ENCODE measurements at places on chromosomes 3 and 15. TPM values are rescaled to one million over a fixed set of nuclear protein-coding genes. Genes with fewer than 3 reads are reported as not detected.

DNA sequence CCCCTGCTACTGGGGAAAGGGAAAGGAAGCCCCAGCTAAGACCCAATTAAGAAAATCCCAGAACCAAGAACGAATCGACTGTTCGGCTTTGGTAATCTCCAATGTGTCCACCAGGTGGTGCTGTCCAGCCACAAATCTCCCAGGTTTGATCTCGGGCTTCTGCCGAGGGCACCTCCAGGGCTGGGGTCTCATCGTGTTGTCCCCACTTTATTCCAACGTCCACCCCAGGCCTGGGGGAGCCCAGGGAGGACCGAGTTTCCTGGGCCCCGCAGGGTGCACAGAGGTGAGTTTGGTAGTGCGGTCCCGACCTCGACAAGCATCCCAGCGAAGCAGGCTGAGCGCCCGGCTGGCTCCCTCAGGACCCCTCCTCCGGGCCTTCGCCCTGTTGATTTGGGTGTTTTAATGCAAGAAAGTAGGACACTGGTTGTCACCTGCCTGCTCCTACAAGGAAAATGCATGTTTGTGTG, 185.1 kb downstream of the GOLGA6L6 start:
- no peaks in the 10 kb centered on the region for H3K4me1 ChIP-seq
- peaks cover 13% of the 10 kb centered on the region for H3K36me3 ChIP-seq
- H3K27me3 ChIP-seq: no peaks in the 10 kb centered on the region
- no peak overlapping the region for H3K4me3 ChIP-seq

DNA sequence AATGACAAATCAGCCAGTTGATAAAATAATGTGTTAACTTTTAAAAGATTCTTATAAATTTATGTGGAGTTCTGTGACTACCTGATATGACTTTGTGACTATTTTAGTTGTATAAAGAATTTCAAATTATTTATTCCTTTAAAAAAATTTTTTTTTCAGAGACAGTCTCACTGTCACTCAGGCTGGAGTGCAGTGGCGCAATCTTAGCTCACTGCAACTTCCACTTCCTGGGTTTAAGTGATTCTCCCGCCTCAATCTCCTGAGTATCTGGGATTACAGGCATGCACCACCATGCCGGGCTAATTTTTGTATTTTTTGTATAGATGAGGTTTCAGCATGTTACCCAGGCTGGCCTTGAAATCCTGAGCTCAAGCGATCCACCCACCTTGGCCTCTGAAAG, 48.5 kb downstream of the MBNL1 start:
- no peaks in the 10 kb centered on the region for H3K27me3 ChIP-seq
- no peaks in the 10 kb centered on the region for H3K36me3 ChIP-seq
- H3K27ac ChIP-seq: no peak overlapping the region

DNA sequence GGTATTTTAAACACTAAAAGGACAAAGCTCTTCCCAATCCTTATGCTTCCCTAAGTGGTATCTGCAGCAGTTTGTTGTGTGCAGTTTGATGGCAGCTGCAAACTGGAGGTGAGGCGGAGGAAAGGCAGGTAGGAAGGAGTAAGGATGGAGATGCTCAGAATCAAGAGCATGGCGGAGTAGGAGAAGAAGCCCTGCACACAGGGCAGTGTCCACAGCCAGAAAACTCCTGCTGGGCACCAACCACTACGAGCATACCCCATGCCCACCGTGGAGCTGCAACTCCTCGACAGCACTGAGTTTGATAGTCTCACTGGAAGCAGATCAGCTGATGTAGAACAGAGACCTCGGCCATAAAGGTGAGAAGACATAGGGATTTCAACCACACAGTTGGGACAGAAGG, 30.3 kb upstream of the ESYT3 start:
- no peaks in the 10 kb centered on the region for H3K4me1 ChIP-seq
- no peaks in the 10 kb centered on the region for H3K27me3 ChIP-seq
- no peak overlapping the region for H3K4me3 ChIP-seq
- peaks cover 16% of the 10 kb centered on the region for H3K36me3 ChIP-seq
- no peak overlapping the region for H3K27ac ChIP-seq

LRRC31 gene
- not detected for total RNA-seq

GRCh38 chr3:16338999-16339398, 74.0 kb downstream of the OXNAD1 start:
- DNase-seq: no peak
- H3K27me3 ChIP-seq: no peaks in the 10 kb centered on the region
- H3K4me1 ChIP-seq: peaks cover 21% of the 10 kb centered on the region
- no peak overlapping the region for H3K4me3 ChIP-seq
- H3K36me3 ChIP-seq: peaks cover 14% of the 10 kb centered on the region

DNA sequence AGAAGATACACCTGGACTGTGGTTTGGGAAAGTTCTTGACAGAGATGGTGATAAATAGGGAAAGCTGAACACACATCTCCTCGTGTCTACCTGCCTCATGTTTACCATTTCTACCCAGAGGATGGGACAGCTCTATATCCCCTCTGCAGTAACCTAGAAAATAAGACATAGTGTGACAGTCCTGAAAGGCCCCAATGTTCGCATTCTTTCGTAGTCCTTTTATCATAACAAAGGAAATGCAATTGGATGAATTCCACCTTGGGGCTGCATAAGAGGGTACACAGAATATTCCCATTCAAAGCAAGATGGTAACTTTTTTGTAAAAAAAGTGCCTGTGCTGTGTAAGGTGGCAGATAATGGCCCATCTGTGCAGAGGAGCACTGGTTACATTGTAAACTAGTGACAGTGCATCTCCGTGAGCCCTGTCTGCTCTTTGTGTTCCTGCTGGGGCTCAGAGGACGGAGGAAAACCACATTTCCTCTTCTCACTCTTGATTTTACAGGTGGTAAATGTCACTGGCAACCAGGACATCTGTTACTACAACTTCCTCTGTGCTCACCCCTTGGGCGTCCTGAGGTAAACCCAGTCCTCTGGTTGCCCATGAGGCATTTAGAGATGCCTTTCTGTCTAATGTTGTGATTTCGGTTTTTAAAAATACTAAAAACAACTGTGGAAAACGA, 74.3 kb downstream of the SIDT1 start:
- H3K36me3 ChIP-seq: no peaks in the 10 kb centered on the region
- H3K4me1 ChIP-seq: peaks cover 8% of the 10 kb centered on the region
- H3K27ac ChIP-seq: peak overlapping the region; percentile 12
- no peak for DNase-seq
- no peak overlapping the region for H3K4me3 ChIP-seq
- H3K27me3 ChIP-seq: no peaks in the 10 kb centered on the region

SNX4 gene
- 45.9 TPM for total RNA-seq

DNA sequence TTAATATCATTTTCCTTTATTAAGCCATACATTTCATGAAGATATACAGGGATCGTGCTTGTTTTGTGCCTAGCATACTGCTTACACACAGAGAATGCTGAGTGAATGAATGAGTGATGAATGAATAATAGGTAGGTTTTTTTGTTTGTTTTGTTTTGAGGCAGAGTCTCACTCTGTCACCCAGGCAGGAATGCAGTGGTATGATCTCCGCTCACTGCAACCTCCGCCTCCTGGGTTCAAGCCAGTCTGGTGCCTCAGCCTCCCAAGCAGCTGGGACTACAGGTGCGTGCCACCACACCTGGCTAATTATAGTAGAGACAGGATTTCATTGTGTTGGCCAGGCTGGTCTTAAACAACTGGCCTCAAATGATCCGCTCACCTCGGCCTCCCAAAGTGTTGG, 400.0 kb downstream of the ROBO1 start:
- H3K4me3 ChIP-seq: no peak overlapping the region
- H3K36me3 ChIP-seq: no peaks in the 10 kb centered on the region
- DNase-seq: no peak
- no peaks in the 10 kb centered on the region for H3K4me1 ChIP-seq
- H3K27me3 ChIP-seq: no peaks in the 10 kb centered on the region

RAB27A gene
- 6.5 TPM for total RNA-seq

GRCh38 chr3:134404366-134404885, 30.2 kb upstream of the AMOTL2 start:
- peaks cover 8% of the 10 kb centered on the region for H3K36me3 ChIP-seq
- no peak overlapping the region for H3K4me3 ChIP-seq
- peaks cover 26% of the 10 kb centered on the region for H3K4me1 ChIP-seq
- peaks cover 71% of the 10 kb centered on the region for H3K27me3 ChIP-seq
- no peak overlapping the region for H3K27ac ChIP-seq

ZNF717 gene
- total RNA-seq: 10.6 TPM

- peaks cover 3% of the 10 kb centered on the region for H3K4me1 ChIP-seq
- H3K27ac ChIP-seq: no peak overlapping the region
- peaks cover 2% of the 10 kb centered on the region for H3K36me3 ChIP-seq
- no peak for DNase-seq
- H3K27me3 ChIP-seq: no peaks in the 10 kb centered on the region
Observed at GRCh38 chr15:52098323-52098722, 14.3 kb downstream of the BCL2L10 start.

GRCh38 chr3:128847666-128848370, 31.6 kb upstream of the ACAD9 start:
- no peak overlapping the region for H3K27ac ChIP-seq
- DNase-seq: no peak
- no peak overlapping the region for H3K4me3 ChIP-seq
- no peaks in the 10 kb centered on the region for H3K27me3 ChIP-seq
- no peaks in the 10 kb centered on the region for H3K36me3 ChIP-seq

LTF gene
- total RNA-seq: not detected

TTC21A gene
- total RNA-seq: 8.2 TPM

- no peaks in the 10 kb centered on the region for H3K27me3 ChIP-seq
- H3K4me3 ChIP-seq: no peak overlapping the region
- DNase-seq: no peak
- H3K27ac ChIP-seq: no peak overlapping the region
Observed at GRCh38 chr3:133096900-133097613, 58.9 kb downstream of the TMEM108 start.

DNA sequence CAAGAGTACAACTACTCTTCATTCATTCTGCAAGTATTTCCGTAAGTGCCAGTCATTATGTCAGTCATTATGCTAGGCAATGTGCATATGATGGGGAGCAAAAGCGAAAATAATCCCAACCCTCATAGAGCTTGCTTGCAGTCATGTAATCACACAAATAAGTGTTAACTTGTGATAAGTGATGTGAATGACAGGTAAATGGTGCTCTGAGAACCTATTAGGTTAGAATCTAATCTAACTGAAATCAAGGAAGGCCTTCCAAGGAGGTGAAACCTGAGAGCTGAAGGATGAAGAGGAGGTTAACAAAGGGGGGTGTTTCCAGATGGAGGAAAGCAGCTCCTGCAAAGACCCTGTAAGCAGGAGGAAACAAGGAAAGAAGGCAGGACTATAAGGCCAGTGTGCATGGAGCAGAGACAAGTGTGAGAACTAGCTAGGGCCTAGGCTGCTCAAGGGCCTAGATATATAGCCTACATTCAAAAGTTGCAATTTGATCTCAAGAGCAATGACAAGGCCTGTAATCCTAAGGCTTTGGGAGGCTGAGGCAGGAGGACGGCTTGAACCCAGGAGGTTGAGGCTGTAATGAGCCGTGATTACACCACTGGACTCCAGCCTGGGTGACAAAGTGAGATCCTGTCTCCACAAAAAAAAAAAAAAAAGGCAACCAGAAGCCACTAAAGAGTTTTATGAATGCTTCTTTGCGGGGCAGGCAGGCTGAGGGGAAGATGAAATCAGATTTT, 5.3 kb downstream of the PTPN9 start:
- no peaks in the 10 kb centered on the region for H3K27me3 ChIP-seq
- H3K27ac ChIP-seq: no peak overlapping the region
- H3K4me1 ChIP-seq: peaks cover 28% of the 10 kb centered on the region
- peak overlapping the region; percentile 51 for H3K4me3 ChIP-seq

DNA sequence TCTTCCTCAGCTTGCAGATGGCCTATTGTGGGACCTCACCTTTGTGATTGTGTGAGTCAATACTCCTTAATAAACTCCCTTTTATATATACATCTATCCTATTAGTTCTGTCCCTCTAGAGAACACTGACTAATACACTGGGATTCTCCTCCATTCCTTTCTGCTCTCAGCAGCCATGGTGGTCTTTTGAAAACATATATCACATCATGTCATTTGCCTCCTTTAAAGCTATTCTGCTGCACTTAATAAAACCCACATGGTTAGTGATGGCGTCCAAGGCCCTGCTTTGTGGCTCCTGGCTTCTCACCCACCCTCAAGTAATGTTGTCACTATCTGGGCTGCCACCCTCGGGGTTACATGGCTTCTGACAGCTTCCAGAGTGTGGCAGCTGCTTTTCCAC, 169.5 kb downstream of the CADPS start:
- no peak for DNase-seq
- H3K36me3 ChIP-seq: no peaks in the 10 kb centered on the region

DNA sequence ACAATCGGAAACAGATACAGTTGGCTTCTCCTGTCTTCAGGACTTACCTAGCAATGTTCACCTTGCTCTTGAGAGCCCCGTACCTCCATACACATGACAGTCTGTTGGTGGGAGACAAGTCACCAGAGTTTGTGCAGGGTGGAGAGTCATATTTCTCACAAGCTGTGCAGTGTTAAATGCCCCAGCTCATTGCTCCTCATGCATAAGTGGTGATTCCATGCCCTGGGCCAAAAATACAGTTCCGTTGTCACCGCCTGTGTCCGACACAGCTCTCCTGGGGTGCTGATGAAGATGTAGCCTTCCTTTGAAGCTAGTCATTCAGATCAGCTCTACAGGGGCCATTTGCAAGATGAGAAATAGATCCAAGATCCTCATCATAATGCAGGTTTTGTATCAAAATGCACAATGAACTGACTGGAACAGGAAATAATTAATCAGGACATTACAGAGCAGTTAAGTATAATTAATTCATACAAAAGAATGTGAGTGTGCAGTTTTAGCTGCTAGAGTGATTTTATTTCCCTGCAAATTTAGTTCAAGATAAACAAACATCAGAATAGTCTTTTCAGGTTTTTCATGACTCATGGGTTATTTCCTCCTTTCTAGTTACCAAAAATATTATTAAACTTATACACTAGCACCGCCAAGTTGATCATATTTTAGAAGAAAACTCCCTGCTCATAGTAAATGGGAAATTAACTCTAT, 66.5 kb downstream of the CD47 start:
- H3K27me3 ChIP-seq: no peaks in the 10 kb centered on the region
- H3K4me3 ChIP-seq: no peak overlapping the region
- DNase-seq: no peak

DNA sequence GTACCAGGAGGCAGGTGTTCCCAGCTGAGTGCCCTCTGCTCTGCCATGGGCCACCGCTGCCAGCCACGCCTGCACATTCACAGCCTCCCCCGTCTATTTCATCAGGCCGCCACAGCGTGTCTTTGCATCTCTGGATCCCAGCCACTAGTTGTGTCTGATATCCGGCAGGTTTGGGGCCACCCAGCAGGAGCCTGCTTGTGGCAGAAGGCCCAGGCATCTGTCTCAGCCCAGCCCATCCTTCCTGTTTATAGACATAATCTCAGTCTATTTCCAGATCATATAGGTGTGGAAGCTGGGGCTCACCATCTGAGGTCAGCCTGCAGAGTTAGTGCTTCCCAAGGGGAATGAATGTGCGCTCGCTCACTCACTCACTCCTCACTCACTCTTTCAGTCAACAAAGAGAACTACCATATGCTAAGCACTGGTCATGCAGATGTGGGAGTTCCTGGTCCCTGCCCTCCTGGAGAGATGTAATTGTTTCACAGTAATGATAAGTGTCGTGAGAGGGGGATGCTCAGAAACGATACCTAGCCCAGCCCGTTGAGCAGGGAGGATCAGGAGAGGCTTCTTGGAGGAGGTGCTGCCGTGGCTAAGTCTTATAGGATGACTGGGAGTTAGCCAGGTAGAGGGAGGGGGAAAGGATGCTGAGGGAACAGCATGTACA, 60.6 kb downstream of the FGD5 start:
- DNase-seq: no peak
- peaks cover 4% of the 10 kb centered on the region for H3K27me3 ChIP-seq
- H3K27ac ChIP-seq: peak overlapping the region; percentile 58

SSUH2 gene
- total RNA-seq: 18.0 TPM

All from neural crest cell (in vitro differentiated cells).